ENCODE measurements at places on chromosomes 7 and 10.
A peak's percentile ranks its signal among the peaks of the same experiment; 100 is the strongest.

DNA sequence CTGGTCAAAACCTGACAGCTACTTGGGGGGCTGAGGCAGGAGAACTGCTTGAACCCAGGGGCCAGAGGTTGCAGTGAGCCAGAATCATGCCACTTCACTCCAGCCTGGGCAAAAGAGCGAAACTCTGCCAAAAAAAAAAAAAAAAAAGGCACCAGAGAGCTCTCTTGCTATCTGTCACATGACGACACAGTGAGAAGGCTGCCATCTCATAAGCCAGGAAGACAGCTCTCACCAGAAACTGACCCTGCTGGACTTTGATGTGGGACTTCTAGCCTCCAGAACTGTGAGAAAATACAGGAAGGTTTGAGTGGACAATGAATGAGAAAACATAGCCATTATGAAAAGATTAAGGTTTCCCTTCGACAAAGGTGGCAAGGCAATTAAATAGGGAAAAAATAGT lies 51.1 kb upstream of the KCNIP2 start:
- DNase-seq, result no peak

DNA sequence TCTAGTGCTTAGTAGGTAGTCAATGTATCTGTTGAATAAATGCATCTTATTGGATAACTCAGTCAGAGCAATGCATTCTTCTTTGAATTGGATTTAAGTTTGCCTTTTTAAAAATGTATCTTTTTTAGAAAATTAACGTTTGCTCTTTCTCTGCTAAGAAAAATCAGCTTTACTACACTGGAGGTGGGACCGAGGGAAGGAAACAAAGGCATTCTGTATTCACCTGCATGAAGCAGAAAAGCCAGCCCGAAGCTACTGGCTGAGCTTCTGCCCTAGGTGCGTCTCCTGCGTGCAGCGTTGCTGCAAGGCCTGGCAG lies 22.2 kb upstream of the ITGB1 start:
- DNase-seq, result no peak

GRCh38 chr7:80760292-80760691 lies 121.8 kb downstream of the CD36 start:
- DNase-seq, result peak; percentile 52

GRCh38 chr7:122304319-122304975 lies at the start of gene FEZF1:
FEZF1 (minus strand) TSS chr7:122304750; CDS start chr7:122304437, 313 bp downstream.
- DNase-seq, result no peak

DNA sequence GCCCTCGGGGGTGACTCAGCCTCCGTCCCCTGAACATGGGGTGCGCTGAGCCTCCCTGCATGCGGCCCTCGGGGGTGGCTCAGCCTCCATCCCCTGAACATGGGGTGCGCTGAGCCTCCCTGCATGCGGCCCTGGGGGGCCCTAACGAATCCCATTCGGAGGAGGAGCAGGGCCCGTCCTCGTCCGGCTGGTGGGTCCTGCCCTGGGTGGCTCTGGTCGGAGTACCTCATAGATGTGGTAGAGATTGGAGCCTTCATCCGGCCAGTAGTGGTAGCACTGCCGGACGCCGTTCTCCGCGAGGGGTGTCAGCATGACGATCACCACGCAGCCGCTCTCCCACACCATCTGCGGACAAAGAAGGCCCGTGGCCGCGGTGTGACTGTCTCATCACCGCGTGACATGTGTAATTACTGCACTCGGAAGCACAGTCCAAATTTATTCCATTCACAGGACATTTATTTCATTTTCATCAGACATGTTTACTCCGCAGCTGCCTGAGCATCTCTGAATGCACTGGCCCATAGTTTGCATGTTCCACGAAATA lies 241.1 kb downstream of the DNAJB6 start:
- DNase-seq, result no peak

GRCh38 chr10:64426745-64427144 lies 905.5 kb downstream of the REEP3 start:
- no peak for DNase-seq

DNA sequence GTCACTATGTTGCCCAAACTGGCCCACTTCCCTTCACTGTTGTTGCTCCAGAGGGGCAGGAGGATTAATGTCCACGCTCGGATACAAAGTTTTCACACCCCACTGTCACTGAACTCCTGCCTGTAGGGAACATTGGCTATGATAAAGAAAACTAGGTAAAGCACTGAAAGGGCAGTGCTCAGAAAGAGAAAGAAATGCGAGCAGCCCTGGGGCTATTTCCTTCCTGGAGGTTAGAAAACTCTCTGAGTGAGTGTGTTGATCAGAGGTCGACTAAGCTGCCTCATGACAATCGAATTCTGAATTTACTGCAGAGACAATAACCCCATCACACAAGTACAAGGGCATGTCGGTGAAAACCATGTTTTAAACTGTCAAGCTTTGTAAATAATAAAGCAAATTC lies 227.2 kb upstream of the PITRM1 start:
- DNase-seq, result peak; percentile 49

DNA sequence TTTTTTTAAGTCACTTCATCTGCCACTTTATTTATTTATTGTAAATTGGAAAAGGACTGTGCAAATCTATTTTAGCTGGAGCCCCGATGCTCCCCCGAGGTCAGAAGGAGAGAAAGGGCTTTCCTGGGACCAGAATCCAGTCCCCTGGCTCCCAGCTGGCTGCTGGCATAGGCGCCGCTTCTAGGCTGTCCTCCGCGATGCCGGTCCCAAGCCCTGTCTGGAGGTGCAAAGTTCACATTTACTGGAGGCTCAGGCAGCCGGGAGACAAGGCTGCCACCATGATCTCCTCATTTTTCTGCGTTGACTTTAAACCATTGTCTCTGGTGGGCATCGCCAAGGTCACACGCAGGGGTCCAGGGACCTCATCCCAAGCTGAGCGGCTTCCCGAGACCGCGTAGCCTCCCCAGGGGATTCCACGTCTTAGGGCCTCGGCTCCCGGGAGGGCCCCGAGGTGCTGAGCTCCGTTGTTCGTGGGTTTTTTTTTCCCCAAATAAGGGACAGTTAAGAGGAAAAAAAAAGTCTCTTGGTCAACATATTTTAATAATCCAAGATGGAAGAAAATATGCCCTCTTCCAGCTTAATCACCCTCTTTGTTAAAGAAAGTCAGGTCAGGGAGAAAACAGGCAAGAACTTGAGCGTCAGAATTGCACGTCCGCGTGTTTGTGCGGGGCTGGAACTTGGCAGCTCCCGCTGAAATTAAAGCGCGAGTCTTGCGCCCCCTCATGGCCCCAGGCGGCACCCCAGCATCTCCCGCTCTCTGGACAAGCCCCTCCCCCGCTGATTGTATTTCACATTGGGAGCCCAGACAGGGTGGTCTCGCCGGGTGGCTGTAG lies 11.9 kb downstream of the RGR start:
- DNase-seq, result no peak

DNA sequence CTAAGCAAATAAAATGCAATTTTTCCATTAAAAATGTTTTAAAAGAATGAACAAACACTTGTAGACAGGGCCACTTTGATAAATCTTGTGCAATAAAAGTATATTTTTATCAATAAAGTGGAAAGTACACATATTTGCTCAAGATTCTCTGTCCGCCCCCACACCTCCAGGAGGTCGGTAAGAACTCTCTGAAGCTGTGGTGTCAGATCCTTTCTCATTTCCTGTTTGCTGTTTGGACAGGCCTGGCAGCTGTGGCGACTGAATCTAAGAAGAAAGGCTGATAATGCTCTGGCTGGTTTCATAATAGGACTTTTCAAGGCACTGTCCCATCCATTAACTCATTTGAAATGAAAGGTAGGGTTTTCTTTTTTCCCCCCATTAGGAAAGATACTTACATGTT lies 15.3 kb upstream of the ASB4 start:
- peak; percentile 54 for DNase-seq

DNA sequence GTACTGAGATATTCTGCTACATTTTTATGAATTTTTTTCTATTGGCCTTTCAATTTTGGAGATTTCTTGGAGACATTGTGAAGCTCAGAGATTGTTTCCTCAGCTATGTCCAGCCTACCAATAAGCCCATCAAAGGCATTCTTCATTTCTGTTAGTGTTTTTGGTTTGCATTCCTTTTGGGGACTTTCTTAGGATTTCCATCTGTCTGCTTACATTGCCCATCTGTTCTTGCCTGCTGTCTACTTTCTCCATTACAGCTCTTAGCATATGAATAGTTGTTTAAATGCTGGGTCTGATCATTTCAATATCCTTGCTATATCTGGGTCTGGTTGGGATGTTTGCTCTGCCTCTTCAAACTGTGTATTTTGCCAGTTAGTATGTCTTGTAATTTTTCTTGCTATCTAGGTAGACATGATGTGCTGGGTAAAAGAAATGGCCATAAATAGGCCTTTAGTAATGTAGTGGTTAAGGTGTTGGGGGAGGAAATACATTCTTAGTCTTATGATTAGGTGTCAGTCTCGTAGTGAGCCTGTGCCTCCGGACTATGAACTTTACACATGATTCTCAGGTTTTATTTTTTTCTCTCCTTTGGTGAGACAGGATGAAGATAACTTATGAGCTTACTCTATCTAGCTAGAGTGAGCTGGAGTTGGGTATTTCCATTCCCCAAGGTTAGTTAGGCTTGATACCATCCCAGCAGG lies 32.6 kb upstream of the NME8 start:
- DNase-seq, result no peak

DNA sequence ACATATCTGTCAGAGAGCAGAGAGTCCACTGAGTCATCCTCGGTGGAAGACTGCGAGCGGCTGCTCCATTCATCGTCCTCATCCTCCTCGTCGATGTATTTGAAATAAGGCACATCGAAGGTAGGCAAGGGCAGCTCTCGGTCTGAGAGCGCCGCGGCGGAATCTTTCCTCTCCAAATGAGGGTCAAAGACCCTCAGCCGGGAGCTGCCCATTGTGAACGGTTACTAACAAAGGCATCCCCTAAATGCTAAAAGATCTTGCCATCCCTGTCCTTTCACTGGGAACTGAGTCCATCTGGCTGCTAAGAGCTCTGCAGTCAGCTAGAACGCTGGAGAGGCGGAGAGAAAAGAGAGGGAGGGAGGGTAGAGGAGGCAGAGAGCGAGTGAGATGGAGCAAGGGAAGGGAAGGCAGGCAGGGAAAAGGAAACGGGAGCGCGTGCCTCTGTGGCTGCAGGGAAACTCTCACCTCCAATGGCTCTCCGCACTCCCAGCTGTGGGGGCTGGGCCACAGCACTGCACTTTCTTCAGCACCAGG lies 163.4 kb downstream of the RAPGEF5 start:
- peak; percentile 50 for DNase-seq

DNA sequence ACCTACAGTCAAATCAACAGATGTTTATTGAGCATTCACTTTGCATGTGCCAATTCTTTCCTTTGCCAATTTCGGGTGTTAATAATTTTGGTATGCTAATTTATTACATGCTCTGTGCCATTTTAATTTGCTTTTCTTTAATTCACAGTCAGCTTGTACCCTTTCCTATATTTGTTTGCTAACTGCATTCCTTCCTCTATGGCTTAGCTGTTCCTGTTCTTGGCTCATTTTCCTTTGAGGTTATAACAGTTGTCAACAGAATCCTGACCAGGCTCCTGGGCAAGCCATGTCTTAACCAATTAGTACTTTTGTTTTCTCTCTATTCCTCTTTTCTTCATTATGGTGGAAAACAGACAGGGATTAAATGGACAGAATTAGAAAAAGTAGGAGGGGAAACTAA lies 73.6 kb upstream of the RPA3 start:
- no peak for DNase-seq

GRCh38 chr10:21681156-21681555 lies 147.1 kb downstream of the MLLT10 start:
- DNase-seq, result no peak

GRCh38 chr7:74325210-74325565 lies 36.0 kb downstream of the CLIP2 start:
- DNase-seq, result no peak

DNA sequence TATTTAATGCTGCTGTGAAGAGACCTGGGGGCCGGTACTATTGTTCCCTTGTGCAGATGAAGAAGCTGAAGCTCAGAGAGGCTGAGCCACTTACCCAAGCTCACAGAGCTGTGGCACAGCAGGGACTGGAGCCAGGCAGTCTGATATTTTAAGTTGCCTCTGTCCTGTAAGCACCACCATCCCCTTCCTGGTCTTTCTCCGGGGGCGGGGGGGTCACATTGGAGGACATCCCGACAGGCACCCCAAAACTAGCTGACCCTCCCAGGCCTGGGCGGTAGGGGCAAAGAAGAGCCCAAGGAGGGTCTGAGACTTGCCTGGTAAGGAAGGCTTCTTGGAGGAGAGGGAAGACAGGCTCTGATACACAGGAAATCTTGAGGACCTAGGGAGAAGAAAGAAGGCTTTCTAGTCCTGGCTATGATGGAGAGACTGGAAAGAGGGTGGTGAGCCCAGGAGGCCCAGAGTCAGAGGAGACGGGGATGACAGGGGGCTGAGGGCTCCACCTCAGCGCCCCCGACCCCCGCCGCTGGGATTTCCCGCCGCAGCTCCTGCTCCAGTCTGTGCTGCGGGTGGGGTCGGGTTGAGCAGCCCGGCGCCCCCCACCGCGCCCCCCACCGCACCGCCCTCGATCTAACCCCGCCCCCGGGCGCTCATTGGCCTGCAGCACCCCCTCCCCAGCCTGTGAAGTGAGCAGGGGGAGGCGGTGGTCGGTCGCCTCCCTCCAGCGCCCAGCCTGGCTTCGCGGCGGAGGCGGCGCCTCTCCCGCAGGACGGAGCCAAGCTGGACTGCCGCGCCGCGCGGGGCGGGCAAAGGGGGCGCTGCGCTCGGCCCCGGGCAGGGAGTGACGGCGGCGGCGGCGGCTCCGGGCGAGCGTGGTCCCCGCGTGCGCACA lies at the start of gene ADCYAP1R1:
Gene ADCYAP1R1 (plus strand): TSS at position 711 of the 889 bp plus-strand sequence. CDS start 10,957 bp downstream, outside the sequence.
- no peak for DNase-seq

- no peak for DNase-seq
These were observed 55.5 kb downstream of the DLD start for GRCh38 chr7:107946451-107946850.

DNA sequence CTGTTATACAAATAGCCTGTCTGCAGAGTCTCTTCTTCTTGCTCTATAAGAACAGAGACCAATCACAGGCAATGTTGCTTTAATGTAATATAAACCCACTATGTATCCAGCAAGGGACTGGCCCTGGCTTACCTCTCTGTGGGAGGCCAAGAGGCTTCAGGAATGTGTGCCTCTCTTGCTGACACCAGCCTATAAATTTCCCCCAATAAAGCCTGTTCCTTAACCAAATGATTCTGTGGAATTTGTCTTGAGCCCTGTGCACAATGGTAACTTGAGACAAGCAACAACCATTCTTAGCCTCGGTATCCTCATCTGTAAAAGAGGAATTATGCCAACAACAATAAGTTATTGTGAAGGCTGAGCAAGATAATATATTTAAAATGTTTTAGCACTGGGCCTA lies 563.7 kb downstream of the GRM8 start:
- no peak for DNase-seq

GRCh38 chr10:11213137-11213536 lies 195.5 kb downstream of the CELF2 start:
- DNase-seq, result no peak

DNA sequence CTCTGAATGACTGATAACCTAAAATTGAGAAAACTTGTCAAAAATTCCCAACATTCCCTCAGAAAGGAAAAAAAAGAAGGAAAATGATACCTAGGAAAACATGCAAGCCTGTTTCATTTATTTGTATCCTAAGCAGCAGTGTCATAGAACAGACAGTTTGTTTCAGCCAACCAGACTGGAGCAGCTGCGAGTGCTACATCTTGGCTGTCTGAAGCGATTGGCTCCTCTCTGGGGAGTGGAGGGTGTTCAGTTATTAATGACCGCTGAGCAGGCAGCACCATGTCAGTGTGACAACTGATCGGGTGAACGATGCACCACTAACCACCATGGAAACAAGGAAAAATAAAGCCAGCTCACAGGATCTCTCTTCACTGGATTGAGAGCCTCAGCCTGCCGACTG lies at the start of gene LRRN3:
Gene LRRN3 (plus strand): TSS at position 282 of the 400 bp plus-strand sequence. CDS start 31,646 bp downstream, outside the sequence.
- DNase-seq, result peak; percentile 9
